ENCODE measurements at places on chromosomes 1 and 21. TPM values are rescaled to one million over a fixed set of nuclear protein-coding genes. Genes with fewer than 3 reads are reported as not detected.

Gene GPR25
- not detected for total RNA-seq

Gene CTSE
- not detected for total RNA-seq

Gene ANGPTL7
- total RNA-seq, result 3.0 TPM

Gene TMEM61
- 4.3 TPM for total RNA-seq

Gene TMEM79
- 96.9 TPM for total RNA-seq

Gene NR5A2
- 2.4 TPM for total RNA-seq

Gene LCE1C
- total RNA-seq, result 2,401 TPM

Gene STPG1
- total RNA-seq, result 5.1 TPM

Gene DNAH14
- 0.84 TPM for total RNA-seq

Gene KRTAP13-4
- total RNA-seq, result not detected

Gene CRP
- total RNA-seq, result 0.52 TPM

Gene DPT
- total RNA-seq, result 32.9 TPM

Gene LAMTOR2
- 42.0 TPM for total RNA-seq

Gene ZNF683
- total RNA-seq, result not detected
